Bronchus fibroblast of lung (primary cell): ENCODE measurements at places on chromosomes 4 and X. TPM values are rescaled to one million over a fixed set of nuclear protein-coding genes. Genes with fewer than 3 reads are reported as not detected.

NWD2 gene
- total RNA-seq: not detected in 2 replicates

WAS gene
- total RNA-seq: 0.17 and 0.89 TPM in 2 replicates

CUL4B gene
- total RNA-seq: 40.6 and 53.6 TPM in 2 replicates

THAP6 gene
- total RNA-seq: 6.7 and 8.6 TPM in 2 replicates

NALF2 gene
- not detected in 2 replicates for total RNA-seq

RIPPLY1 gene
- total RNA-seq: not detected in 2 replicates

MAGEA10 gene
- total RNA-seq: not detected in 2 replicates

ZCCHC12 gene
- total RNA-seq: 0.15 and 0.17 TPM in 2 replicates

CT45A1 gene
- not detected in 2 replicates for total RNA-seq

UGT2B15 gene
- total RNA-seq: not detected in 2 replicates

GLUD2 gene
- 0.15 and 0.34 TPM in 2 replicates for total RNA-seq

IL9R gene
- total RNA-seq: not detected in 2 replicates

PDE5A gene
- 63.9 and 77.8 TPM in 2 replicates for total RNA-seq

NKX6-1 gene
- 2.7 and 2.9 TPM in 2 replicates for total RNA-seq

NDP gene
- total RNA-seq: 0.74 and 1.5 TPM in 2 replicates

TXK gene
- total RNA-seq: not detected in 2 replicates

NAA11 gene
- not detected in 2 replicates for total RNA-seq

TRIM75 gene
- not detected in 2 replicates for total RNA-seq

ADGRG2 gene
- under 0.01 TPM in 2 replicates for total RNA-seq

IGSF1 gene
- total RNA-seq: under 0.01 TPM in 1 of 2 replicates, not detected in the other

ADH1A gene
- total RNA-seq: not detected in 2 replicates

SOD3 gene
- 4.5 TPM in 2 replicates for total RNA-seq

PABPC5 gene
- 0.67 and 0.74 TPM in 2 replicates for total RNA-seq

ITGB1BP2 gene
- 0.30 and 3.4 TPM in 2 replicates for total RNA-seq

HTR2C gene
- not detected in 2 replicates for total RNA-seq

TRIM61 gene
- total RNA-seq: 0.67 and 1.0 TPM in 2 replicates

LEF1 gene
- total RNA-seq: 3.7 and 4.2 TPM in 2 replicates

ADRA2C gene
- 0.17 TPM in 1 of 2 replicates, not detected in the other for total RNA-seq

PPEF1 gene
- not detected in 2 replicates for total RNA-seq

SMIM43 gene
- total RNA-seq: 0.50 and 0.59 TPM in 2 replicates

GABRQ gene
- under 0.01 and 0.15 TPM in 2 replicates for total RNA-seq

RBMXL3 gene
- not detected in 2 replicates for total RNA-seq

STK32B gene
- total RNA-seq: 0.59 and 1.0 TPM in 2 replicates

MFSD8 gene
- total RNA-seq: 6.1 and 6.6 TPM in 2 replicates

NUDT11 gene
- 8.8 and 10.4 TPM in 2 replicates for total RNA-seq

HS3ST1 gene
- total RNA-seq: not detected in 2 replicates

PFKFB1 gene
- 0.45 TPM in 1 of 2 replicates, not detected in the other for total RNA-seq

INTU gene
- 1.3 and 1.6 TPM in 2 replicates for total RNA-seq

RBM46 gene
- total RNA-seq: not detected in 2 replicates

MND1 gene
- total RNA-seq: 8.5 and 15.0 TPM in 2 replicates

UGT2B17 gene
- not detected in 2 replicates for total RNA-seq

PPARGC1A gene
- total RNA-seq: 0.15 and 0.17 TPM in 2 replicates

FSTL5 gene
- total RNA-seq: not detected in 2 replicates

GPC3 gene
- total RNA-seq: 0.15 TPM in 1 of 2 replicates, not detected in the other

AMOT gene
- 5.0 and 6.1 TPM in 2 replicates for total RNA-seq

SMR3B gene
- total RNA-seq: not detected in 2 replicates

VCX3A gene
- not detected in 2 replicates for total RNA-seq

CYP4V2 gene
- 4.2 and 5.4 TPM in 2 replicates for total RNA-seq

FRG2 gene
- total RNA-seq: not detected in 2 replicates

CENPI gene
- 20.2 and 35.3 TPM in 2 replicates for total RNA-seq

HTRA3 gene
- total RNA-seq: 3.3 and 4.4 TPM in 2 replicates
